ENCODE measurements at places on chromosomes 6 and 20.

GRCh38 chr6:137692308-137692707, 174.8 kb upstream of the TNFAIP3 start:
- DNase-seq: no peak

GRCh38 chr6:130681028-130681427, 146.2 kb upstream of the SMLR1 start:
- DNase-seq: peak; percentile 42

DNA sequence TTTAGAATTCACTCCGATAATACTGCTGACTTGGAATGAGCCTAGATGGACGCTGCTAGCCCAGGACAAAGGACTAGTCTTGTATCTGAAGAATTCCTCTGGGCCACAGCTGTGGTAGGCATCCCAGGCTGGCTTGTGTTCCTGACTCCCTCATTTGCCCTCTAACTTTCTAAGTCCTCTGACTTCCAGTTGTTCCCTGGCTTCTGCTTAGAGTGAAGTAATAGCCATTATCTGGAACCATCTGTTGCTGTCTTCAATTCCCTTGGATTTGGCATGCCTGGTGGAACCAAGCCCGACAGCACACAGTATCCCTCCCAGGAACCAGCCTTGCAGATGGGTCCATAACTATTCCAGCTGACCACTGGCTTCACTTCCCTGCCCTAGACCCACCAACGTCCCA, 376.0 kb downstream of the SYNE1 start:
- DNase-seq: no peak

DNA sequence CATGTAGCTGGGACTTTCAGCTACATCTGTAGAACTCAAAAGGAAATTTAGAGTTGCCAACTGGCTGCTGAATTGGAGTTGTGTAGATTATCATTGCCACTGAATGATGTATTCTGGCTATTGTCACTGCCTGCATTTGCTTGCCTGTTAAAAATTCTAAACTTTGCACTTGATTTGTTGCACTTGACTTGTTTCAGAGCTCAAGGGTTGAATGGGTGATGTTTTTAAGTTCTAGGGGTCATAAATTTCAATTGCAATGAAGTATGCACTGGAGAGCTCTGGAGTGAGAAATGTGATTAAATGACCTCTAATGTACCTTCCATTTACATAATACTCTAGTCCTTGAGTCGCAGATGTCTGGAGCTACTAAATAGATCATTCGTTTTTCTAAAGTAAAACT, 102.4 kb downstream of the TNFRSF21 start:
- no peak for DNase-seq

GRCh38 chr20:63745424-63745805, 5.8 kb downstream of the SLC2A4RG start:
- DNase-seq: no peak
